ENCODE measurements at places on chromosomes 6 and 20.
A peak's percentile ranks its signal among the peaks of the same experiment; 100 is the strongest.

DNA sequence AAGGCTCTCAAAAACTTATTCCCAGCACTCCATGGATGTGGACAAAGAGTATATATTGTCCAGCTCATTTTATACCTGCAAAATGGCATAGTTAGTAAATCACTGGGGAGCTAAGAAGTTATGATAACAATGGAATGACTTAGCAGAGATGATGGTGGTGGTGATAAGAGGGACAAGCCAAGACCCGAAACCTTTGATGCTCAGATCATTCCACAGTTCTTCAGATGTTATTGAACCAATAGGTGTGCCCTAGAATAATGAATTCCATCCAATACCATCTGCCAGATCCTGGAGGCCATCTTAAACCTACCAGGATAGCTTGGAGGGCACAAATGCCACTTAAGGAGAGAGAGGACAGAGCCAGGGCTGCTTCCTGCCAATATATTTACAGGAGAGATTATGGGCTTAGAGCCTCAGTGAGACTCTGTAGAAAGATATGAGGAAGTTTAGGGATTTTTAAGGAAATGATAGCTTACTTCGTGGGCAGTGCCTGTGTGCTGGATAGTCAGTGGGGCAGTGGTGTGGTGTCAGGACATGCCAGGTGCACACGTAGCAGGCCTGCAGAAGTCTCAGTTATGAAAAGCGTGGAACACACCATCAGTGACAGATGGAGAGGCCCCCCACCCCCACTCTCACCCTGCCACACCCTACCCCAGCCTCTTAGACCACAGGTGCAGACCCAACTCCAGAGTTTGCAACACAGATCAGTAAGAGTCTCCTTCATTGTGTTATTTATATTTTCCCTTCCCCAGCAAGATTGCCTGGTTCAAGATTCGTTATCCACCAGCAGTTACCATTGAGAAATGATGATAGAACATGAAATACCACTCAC is 209.7 kb upstream of the SUPT3H start:
- H3K36me3 ChIP-seq, result no peaks in the 10 kb centered on the region
- H3K27me3 ChIP-seq, result no peaks in the 10 kb centered on the region
- no peak for DNase-seq
- no peak overlapping the region for H3K4me3 ChIP-seq
- H3K27ac ChIP-seq, result no peak overlapping the region

- H3K4me3 ChIP-seq, result no peak overlapping the region
- no peak for DNase-seq
- H3K27ac ChIP-seq, result no peak overlapping the region
- H3K27me3 ChIP-seq, result no peaks in the 10 kb centered on the region
- no peaks in the 10 kb centered on the region for H3K36me3 ChIP-seq
Observed at GRCh38 chr6:39995633-39996032, 61.4 kb upstream of the MOCS1 start.

DNA sequence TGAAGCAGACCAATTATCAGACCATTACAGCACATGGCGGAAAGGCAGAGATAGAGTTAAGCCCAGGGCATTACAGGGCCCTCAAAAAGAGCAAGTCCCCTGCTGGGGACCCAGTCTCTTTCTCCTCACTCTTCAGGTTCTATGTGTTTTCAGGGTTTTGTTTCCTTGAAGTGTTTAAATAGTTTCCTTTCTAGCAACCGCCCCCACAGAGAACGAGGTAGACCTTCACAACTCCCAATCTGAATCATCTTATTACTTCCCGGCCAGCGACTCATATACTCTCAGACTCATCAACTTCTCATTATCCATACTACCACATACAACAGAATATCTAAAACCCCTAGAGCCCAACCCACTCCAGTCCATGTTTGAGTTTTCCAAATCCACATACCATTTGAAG is 526.6 kb upstream of the ARID1B start:
- no peaks in the 10 kb centered on the region for H3K27me3 ChIP-seq
- no peak for DNase-seq
- H3K27ac ChIP-seq, result no peak overlapping the region
- H3K4me3 ChIP-seq, result no peak overlapping the region
- no peaks in the 10 kb centered on the region for H3K4me1 ChIP-seq

DNA sequence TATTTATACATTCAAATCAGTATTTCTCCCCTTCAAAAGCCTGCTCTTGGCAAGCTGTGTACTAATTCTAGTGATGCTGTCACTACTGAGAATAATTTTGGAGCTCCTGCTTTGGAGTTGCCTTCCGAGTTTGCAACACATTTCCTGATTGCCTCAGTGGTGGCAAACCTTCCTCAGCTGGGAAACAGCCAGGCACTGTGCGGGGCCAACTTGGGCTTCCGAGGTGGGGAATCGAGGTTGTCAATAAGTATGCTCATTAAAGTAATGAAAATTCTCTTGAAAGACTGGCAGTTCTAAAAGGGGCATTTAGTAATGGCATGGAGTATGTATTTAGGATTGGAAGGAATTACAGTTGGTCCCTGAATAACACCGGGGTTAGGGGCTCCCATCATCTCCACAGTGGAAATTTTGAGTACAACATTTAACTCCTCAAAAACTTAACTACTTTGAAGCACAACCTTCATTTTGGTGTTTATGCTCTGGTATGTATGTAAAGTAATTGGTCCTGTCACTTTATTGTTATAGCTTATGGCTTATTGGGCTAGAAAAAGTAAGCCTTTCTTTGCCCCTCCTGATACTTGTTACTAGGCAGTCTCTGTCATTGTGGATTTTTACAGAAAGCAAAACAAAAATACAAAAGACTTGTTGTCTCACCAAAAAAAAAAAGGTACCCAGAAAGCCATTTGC is 2.7 kb downstream of the PAQR8 start:
- no peak overlapping the region for H3K27ac ChIP-seq
- no peak overlapping the region for H3K4me3 ChIP-seq
- H3K27me3 ChIP-seq, result no peaks in the 10 kb centered on the region
- H3K4me1 ChIP-seq, result peaks cover 35% of the 10 kb centered on the region
- no peak for DNase-seq
- H3K36me3 ChIP-seq, result peaks cover 28% of the 10 kb centered on the region

- H3K4me3 ChIP-seq, result no peak overlapping the region
- no peak for DNase-seq
- no peaks in the 10 kb centered on the region for H3K27me3 ChIP-seq
- H3K36me3 ChIP-seq, result no peaks in the 10 kb centered on the region
- no peak overlapping the region for H3K27ac ChIP-seq
- no peaks in the 10 kb centered on the region for H3K4me1 ChIP-seq
Observed at GRCh38 chr6:38973178-38974057, 75.2 kb upstream of the GLP1R start.

DNA sequence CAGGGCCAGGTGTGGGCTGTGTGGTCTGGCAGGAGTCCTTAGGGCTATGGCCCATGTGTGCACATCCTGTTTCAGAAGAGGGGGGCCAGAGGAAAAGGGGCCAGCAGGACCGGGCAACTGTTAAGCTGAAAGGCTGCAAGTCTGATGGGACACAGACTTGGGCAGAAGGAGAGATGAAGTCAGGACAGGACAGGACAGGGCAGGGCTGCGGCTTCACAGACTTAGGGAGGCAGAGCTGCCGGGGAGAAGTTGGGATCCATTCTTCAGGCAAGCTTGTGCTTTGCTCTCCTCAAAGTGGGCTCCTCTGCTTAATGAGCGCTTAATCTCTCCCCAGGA is 28.7 kb downstream of the MOCS1 start:
- H3K4me1 ChIP-seq, result no peaks in the 10 kb centered on the region
- no peak for DNase-seq
- no peak overlapping the region for H3K4me3 ChIP-seq
- no peaks in the 10 kb centered on the region for H3K36me3 ChIP-seq
- no peak overlapping the region for H3K27ac ChIP-seq
- no peaks in the 10 kb centered on the region for H3K27me3 ChIP-seq

DNA sequence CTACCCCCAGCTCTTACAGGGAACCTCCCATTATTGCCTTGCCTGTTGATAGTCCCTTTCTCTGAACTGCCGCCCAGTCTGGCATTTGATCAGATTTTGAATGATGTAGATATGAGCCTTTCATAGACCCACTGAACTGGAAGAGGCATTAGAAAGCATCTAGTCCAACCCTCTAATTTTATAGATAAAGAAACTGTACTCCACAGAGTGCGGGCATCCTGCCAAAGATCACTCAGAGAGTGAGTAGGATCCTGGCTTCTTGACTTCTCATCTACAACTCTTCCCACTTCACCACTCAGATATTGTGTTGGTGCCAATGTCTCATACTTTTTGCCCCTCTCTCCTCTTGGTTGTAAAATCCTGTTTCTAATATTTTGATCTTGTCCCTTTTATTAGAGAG is 179.2 kb upstream of the BMP2 start:
- no peaks in the 10 kb centered on the region for H3K36me3 ChIP-seq
- DNase-seq, result no peak
- no peak overlapping the region for H3K4me3 ChIP-seq
- no peaks in the 10 kb centered on the region for H3K27me3 ChIP-seq
- H3K4me1 ChIP-seq, result no peaks in the 10 kb centered on the region

- no peak overlapping the region for H3K4me3 ChIP-seq
- H3K27me3 ChIP-seq, result peaks cover 90% of the 10 kb centered on the region
- no peaks in the 10 kb centered on the region for H3K36me3 ChIP-seq
- H3K27ac ChIP-seq, result no peak overlapping the region
- DNase-seq, result no peak
- H3K4me1 ChIP-seq, result peaks cover 48% of the 10 kb centered on the region
Observed at GRCh38 chr6:10413850-10414738, 780 bp downstream of the TFAP2A start.

DNA sequence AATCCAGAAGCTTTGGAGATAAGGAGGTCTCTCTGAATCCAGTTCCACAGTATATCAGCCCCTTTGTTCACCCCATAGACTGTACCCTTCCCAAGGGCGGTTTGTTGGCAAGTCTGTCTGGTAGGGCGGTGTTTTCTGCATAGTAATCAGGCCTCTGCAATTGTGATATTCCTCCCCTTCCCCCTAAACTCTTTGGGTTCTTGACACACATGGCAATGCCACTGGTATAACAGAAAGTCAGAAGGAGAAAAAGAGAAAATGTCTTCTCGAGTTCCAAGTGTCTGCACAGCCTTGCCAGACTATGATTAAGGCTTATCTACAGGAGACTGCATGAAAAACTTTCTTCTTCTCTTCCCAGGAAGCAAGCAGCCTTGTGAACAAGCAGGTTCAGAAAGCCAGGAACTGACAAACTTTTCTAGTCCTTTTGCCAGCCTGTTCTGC is 45.6 kb downstream of the FOXO3 start:
- H3K4me1 ChIP-seq, result no peaks in the 10 kb centered on the region
- DNase-seq, result no peak
- H3K27me3 ChIP-seq, result no peaks in the 10 kb centered on the region
- no peaks in the 10 kb centered on the region for H3K36me3 ChIP-seq
- no peak overlapping the region for H3K4me3 ChIP-seq
- H3K27ac ChIP-seq, result no peak overlapping the region

GRCh38 chr6:149060985-149061760 is 256.3 kb upstream of the TAB2 start:
- H3K27ac ChIP-seq, result peak overlapping the region; percentile 51
- no peaks in the 10 kb centered on the region for H3K36me3 ChIP-seq
- DNase-seq, result no peak
- H3K27me3 ChIP-seq, result no peaks in the 10 kb centered on the region
- peaks cover 35% of the 10 kb centered on the region for H3K4me1 ChIP-seq

GRCh38 chr20:2137552-2138201 is 36.0 kb downstream of the STK35 start:
- H3K36me3 ChIP-seq, result no peaks in the 10 kb centered on the region
- no peak overlapping the region for H3K27ac ChIP-seq
- H3K4me1 ChIP-seq, result peaks cover 2% of the 10 kb centered on the region

GRCh38 chr20:21571841-21572690 is 58.2 kb upstream of the NKX2-2 start:
- H3K36me3 ChIP-seq, result no peaks in the 10 kb centered on the region
- H3K4me1 ChIP-seq, result peaks cover 8% of the 10 kb centered on the region
- H3K27ac ChIP-seq, result no peak overlapping the region

DNA sequence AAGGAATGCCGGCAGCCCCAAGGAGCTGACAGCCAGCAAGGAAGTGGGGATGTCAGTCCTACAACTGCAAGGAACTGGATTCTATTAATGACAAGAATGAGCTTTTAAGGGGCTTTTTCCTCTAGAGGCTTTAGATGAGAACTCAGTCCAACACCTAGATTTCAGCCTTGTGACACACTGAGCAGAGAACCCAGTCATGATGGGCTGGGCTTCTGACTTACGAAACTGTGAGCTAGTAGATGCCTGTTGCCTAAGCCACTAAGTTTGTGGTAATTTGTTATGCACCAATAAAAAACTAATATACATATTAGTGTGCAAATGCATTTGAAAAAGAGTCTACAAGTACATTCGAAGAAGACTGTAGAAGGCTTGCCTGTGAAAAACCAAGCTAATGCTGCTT is 263.3 kb downstream of the SOX4 start:
- H3K27me3 ChIP-seq, result no peaks in the 10 kb centered on the region
- DNase-seq, result no peak
- H3K4me1 ChIP-seq, result no peaks in the 10 kb centered on the region

DNA sequence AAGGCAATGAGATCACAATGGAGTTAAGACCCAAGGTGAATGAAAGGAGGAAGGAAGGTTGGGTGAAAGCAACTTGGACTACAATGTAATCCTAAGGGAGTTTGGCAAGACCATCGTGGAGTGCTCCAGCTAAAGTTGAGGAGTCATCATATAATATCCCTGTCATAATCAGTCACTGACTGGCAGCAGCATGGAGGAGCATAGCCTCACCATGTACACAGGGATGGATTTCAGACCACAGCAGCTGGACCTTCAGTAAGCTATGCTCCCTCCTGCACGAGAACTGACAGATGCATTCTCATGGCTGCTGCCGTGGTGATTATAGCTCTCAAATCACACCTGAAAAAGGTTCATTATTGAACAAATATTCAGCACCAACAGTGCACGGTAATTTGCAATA is 43.0 kb downstream of the GOPC start:
- H3K4me1 ChIP-seq, result no peaks in the 10 kb centered on the region
- H3K27ac ChIP-seq, result no peak overlapping the region
- H3K4me3 ChIP-seq, result no peak overlapping the region

GRCh38 chr20:38354227-38354626 is 7.9 kb downstream of the LBP start:
- H3K27ac ChIP-seq, result no peak overlapping the region
- no peaks in the 10 kb centered on the region for H3K27me3 ChIP-seq
- H3K36me3 ChIP-seq, result no peaks in the 10 kb centered on the region
- no peak for DNase-seq

DNA sequence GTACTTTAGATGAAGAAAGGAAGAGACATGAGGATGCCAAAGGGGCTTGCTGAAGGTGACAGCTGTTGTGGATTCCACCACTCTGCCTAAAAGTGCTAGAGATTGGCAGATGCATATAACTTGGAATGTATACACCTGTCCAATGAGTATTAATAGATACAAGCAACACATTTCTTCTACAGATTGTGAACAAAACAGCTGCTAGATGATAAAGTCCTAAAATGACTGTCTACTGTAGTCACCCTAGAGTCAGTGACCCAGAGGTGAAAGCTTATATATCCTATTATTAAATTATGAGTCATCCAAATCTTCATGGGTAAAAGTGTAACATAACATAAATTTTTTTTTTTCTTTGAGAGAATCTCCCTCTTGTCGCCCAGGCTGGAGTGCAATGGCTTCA is 5.2 kb downstream of the RNF217 start:
- no peak overlapping the region for H3K4me3 ChIP-seq
- no peak for DNase-seq
- no peak overlapping the region for H3K27ac ChIP-seq
- no peaks in the 10 kb centered on the region for H3K36me3 ChIP-seq
- H3K27me3 ChIP-seq, result peaks cover 16% of the 10 kb centered on the region

DNA sequence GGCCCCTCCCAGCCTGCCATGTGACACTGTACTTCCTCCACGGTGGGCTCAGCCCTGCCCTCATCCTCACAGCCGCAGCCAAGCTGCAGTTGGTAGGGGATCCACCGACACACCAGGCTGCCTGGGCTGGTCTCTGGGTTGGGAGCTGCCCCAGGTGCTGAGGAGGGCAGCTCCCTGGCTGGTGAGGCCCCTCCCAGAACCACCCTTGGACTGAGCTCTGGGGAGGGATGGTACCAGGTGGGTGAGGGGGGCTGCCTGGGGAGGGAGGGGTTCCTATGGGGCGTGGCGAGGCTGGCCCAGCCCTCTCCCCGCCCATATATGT is 185 bp upstream of the TNFRSF6B start:
- H3K27ac ChIP-seq, result no peak overlapping the region
- no peaks in the 10 kb centered on the region for H3K27me3 ChIP-seq
- peak; percentile 49 for DNase-seq
